ENCODE measurements at places on chromosomes 5 and 9. TPM values are rescaled to one million over a fixed set of nuclear protein-coding genes. Genes with fewer than 3 reads are reported as not detected.
A peak's percentile ranks its signal among the peaks of the same experiment; 100 is the strongest.

CHSY3 gene
- total RNA-seq = 3.3 TPM

- H3K36me3 ChIP-seq = no peaks in the 10 kb centered on the region
- H3K27ac ChIP-seq = no peak overlapping the region
- DNase-seq = peak; percentile 15
- no peaks in the 10 kb centered on the region for H3K4me1 ChIP-seq
- no peak overlapping the region for H3K4me3 ChIP-seq
- no peaks in the 10 kb centered on the region for H3K27me3 ChIP-seq
Measured at GRCh38 chr9:98551511-98552286, 157.0 kb downstream of the GABBR2 start.

GRCh38 chr9:84404095-84404686 lies 63.6 kb upstream of the SLC28A3 start:
- no peaks in the 10 kb centered on the region for H3K27me3 ChIP-seq
- DNase-seq = no peak
- H3K27ac ChIP-seq = no peak overlapping the region
- H3K4me3 ChIP-seq = no peak overlapping the region

- no peaks in the 10 kb centered on the region for H3K4me1 ChIP-seq
- H3K36me3 ChIP-seq = no peaks in the 10 kb centered on the region
- DNase-seq = no peak
- no peaks in the 10 kb centered on the region for H3K27me3 ChIP-seq
- no peak overlapping the region for H3K4me3 ChIP-seq
Measured at GRCh38 chr9:28073270-28073669, 500.0 kb upstream of the C9orf72 start.

GRCh38 chr5:127769386-127769785 lies 66.2 kb downstream of the CCDC192 start:
- no peak overlapping the region for H3K4me3 ChIP-seq
- H3K4me1 ChIP-seq = no peaks in the 10 kb centered on the region
- H3K27me3 ChIP-seq = no peaks in the 10 kb centered on the region

- no peak overlapping the region for H3K4me3 ChIP-seq
- peak; percentile 65 for DNase-seq
Measured at GRCh38 chr9:134663753-134664415, 22.3 kb downstream of the COL5A1 start.

GRCh38 chr5:171743436-171744076 lies 42.1 kb upstream of the SMIM23 start:
- H3K27ac ChIP-seq = no peak overlapping the region
- no peaks in the 10 kb centered on the region for H3K36me3 ChIP-seq
- DNase-seq = no peak
- H3K4me3 ChIP-seq = no peak overlapping the region

DNA sequence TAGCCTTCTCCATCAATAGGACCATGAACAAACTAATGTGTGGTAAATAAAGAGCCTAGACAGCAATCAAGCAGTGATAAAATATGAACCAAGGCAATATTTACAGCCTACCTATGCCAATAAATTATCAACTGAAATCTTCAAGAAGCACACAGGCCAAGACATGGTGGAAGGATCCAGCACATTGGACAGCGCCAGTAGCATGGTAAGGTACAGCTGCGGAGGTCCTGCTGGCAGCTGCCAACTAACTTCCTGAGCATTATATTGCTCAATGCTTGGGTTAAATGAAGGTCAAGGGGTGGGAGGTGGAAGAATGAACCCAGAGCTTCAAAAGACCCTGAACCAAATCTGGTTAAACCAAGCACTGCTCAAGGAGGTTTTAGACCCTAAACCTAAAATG lies 16.5 kb upstream of the SPDL1 start:
- H3K36me3 ChIP-seq = no peaks in the 10 kb centered on the region
- no peak overlapping the region for H3K4me3 ChIP-seq
- H3K4me1 ChIP-seq = no peaks in the 10 kb centered on the region
- H3K27ac ChIP-seq = no peak overlapping the region
- no peak for DNase-seq

DNA sequence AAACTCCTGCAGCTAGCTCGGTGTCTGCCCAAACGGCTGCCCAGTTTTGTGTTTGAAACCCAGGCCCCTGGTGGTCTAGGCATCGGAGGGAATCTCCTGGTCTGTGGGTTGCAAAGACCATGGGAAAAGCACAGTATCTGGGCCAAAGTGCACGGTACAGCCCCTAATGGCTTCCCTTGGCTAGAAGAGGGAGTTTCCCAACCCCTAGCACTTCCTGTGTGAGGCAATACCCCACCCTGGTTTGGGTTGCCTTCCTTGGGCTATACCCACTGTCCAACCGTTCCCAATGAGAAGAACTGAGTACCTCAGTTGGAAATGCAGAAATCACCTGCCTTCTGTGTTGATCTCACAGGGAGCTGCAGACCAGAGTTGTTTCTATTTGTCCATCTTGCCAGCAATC lies 41.8 kb downstream of the CAVIN4 start:
- no peak overlapping the region for H3K4me3 ChIP-seq
- no peaks in the 10 kb centered on the region for H3K4me1 ChIP-seq
- H3K36me3 ChIP-seq = no peaks in the 10 kb centered on the region
- H3K27ac ChIP-seq = no peak overlapping the region

PCDHB13 gene
- total RNA-seq = 6.5 TPM

- no peak overlapping the region for H3K27ac ChIP-seq
- no peak overlapping the region for H3K4me3 ChIP-seq
- peak; percentile 33 for DNase-seq
- no peaks in the 10 kb centered on the region for H3K4me1 ChIP-seq
- H3K36me3 ChIP-seq = no peaks in the 10 kb centered on the region
Measured at GRCh38 chr9:132846109-132846917, 31.8 kb downstream of the AK8 start.

INSL6 gene
- not detected for total RNA-seq

SMIM33 gene
- total RNA-seq = not detected

Data from sigmoid colon (tissue), 7 donors.